ENCODE measurements at places on chromosomes 1 and 21. TPM values are rescaled to one million over a fixed set of nuclear protein-coding genes. Genes with fewer than 3 reads are reported as not detected.

Gene OR2L2
- not detected for total RNA-seq

Gene HUNK
- 1.4 TPM for total RNA-seq

Gene PPOX
- total RNA-seq: 16.2 TPM

Gene ZCCHC17
- total RNA-seq: 23.2 TPM

Gene EDN2
- 9.8 TPM for total RNA-seq

Gene ANGPTL1
- total RNA-seq: 0.09 TPM

Gene HAPLN2
- total RNA-seq: 0.14 TPM

Gene CLCN6
- 4.6 TPM for total RNA-seq

Gene HP1BP3
- 118 TPM for total RNA-seq

Gene CZIB
- total RNA-seq: 31.8 TPM

Gene NIBAN1
- total RNA-seq: 0.91 TPM

Gene SPATA17
- 2.8 TPM for total RNA-seq

Gene C1orf21
- total RNA-seq: 11.4 TPM

Gene MXRA8
- total RNA-seq: 0.21 TPM

Gene LCE3E
- total RNA-seq: not detected

Gene FAM72D
- total RNA-seq: 7.3 TPM

Gene BLACAT1
- not detected for total RNA-seq

Gene GJC2
- 0.64 TPM for total RNA-seq

Gene RSPH1
- total RNA-seq: 0.88 TPM

Gene NTRK1
- 0.12 TPM for total RNA-seq

Gene GPR3
- 2.1 TPM for total RNA-seq

Gene CD1E
- not detected for total RNA-seq

Gene TACSTD2
- not detected for total RNA-seq

Gene PGLYRP4
- total RNA-seq: not detected

Gene GSTM5
- not detected for total RNA-seq

Gene WNT3A
- total RNA-seq: not detected

Gene SELE
- not detected for total RNA-seq

Gene TMEM63A
- total RNA-seq: 5.8 TPM

Gene RNU1-3
- total RNA-seq: not detected

Gene ARHGAP30
- total RNA-seq: 0.14 TPM

Gene SPRR2E
- not detected for total RNA-seq

Gene CYP4A22
- total RNA-seq: not detected

Gene INKA2
- total RNA-seq: 1.9 TPM

Gene EPHB2
- total RNA-seq: 45.0 TPM

Gene RNASEL
- total RNA-seq: 2.2 TPM

Gene IVL
- total RNA-seq: 0.06 TPM
